ENCODE measurements at places on chromosomes 5 and 9. TPM values are rescaled to one million over a fixed set of nuclear protein-coding genes. Genes with fewer than 3 reads are reported as not detected.

F2RL2 gene
- total RNA-seq = 58.7 TPM

C5orf46 gene
- 1.1 TPM for total RNA-seq

TMEFF1 gene
- total RNA-seq = 3.3 TPM

HK3 gene
- total RNA-seq = not detected

STKLD1 gene
- total RNA-seq = 0.49 TPM

PCDHGB3 gene
- 3.8 TPM for total RNA-seq

TMC1 gene
- total RNA-seq = not detected

DOK3 gene
- total RNA-seq = 1.1 TPM
